ENCODE measurements at places on chromosomes 3 and 15.

- DNase-seq, result no peak
Observed at GRCh38 chr15:72585476-72586058, 68.9 kb upstream of the GOLGA6B start.

GRCh38 chr15:99073008-99073717, 31.7 kb upstream of the SYNM start:
- no peak for DNase-seq

DNA sequence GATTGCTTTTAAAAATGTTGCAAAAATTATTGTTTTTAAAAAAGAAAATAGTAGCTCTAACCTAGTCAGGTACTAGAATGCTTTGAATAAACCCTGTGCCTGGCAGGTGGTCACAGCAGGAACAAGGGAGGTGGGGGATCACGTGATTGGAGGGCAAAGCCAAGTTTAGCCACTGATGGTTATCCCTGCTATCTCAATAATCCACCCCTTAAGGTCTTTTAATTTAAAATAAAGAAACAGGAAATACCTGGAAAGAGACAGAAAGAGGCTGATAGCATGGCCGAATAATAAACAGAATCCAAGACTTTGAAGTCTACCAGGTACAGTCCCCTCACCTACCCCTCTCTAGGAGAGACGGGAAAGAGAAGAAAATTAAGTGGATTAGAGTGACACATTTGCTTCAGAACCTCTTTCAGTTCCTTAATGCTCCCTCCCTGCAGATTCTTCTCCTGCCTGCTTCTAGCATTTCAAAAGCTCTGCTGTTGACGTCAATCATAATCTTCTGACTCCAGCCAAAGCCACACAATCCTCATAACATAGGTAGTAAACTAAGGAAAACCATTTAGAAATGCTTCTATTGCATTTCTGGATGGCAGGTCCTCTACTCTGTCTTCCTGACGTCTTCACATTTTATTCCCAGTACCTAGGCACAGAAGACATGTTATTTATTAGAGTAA, 303.4 kb upstream of the MME start:
- DNase-seq, result no peak

DNA sequence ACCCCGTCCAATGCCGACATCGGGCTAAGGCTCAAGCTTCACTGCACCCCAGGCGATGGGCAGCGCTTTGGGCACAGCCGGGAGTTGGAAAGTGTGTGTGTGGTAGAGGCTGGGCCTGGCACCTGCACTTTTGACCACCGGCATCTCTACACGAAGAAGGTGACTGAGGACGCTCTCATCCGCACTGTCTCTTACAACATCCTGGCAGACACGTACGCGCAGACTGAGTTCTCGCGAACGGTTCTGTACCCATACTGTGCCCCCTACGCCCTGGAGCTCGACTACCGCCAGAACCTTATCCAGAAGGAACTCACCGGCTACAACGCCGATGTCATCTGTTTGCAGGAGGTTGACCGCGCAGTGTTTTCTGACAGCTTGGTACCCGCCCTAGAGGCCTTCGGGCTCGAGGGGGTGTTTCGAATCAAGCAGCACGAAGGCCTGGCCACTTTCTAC, 1.0 kb downstream of the PDE12 start:
- no peak for DNase-seq

DNA sequence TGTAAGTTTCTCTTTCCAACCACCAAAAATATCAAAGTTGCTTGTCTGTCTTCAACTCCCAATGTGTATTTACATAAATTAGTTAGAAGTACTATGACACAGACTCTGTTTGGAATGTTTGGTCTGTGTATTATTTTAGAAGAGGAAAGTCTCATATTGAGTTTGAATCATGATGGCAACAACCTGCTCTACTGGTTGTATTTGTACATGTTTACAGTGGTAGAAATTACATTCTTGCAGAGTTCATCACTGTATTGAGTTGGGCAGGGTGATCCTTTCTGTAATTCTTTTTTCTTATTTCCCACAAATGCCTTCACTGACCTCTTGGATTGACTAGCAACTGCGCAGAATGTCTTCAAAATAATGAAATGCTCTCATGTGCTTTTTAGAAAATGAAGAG, 149.6 kb downstream of the CHL1 start:
- no peak for DNase-seq

- DNase-seq, result no peak
Observed at GRCh38 chr3:73633916-73634344, 9.2 kb upstream of the PDZRN3 start.

GRCh38 chr3:194137008-194137505, 1.1 kb downstream of the HES1 start:
- DNase-seq, result peak; percentile 41

GRCh38 chr3:138082085-138082991, 33.1 kb downstream of the DZIP1L start:
- DNase-seq, result no peak

- DNase-seq, result no peak
Observed at GRCh38 chr15:29403772-29404171, 134.2 kb upstream of the NSMCE3 start.

DNA sequence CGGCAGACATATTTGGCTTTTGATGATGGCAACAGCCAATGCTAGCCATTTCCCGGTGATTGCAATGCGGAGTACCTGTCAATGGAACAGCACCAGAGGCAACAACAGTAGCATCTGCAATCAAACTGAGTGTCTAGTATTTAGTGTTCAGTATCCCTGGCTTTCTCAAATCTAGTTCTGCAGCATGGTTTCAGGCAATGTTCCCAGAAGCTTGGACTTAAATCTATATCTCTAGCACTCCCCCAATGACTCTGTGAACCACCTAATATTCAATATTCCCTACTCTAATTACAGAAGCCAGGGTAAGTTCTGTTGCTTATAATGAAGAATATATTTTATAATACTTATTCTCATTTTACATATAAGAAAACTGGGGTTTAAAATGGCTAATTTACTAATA, 48.2 kb downstream of the TBL1XR1 start:
- DNase-seq, result no peak

- DNase-seq, result no peak
Observed at GRCh38 chr3:191005790-191006189, 143.3 kb upstream of the GMNC start.

All from thoracic aorta (tissue), 2 donors.